ENCODE measurements at places on chromosomes 5 and 9. TPM values are rescaled to one million over a fixed set of nuclear protein-coding genes. Genes with fewer than 3 reads are reported as not detected.

- no peaks in the 10 kb centered on the region for H3K36me3 ChIP-seq
- H3K4me1 ChIP-seq, result no peaks in the 10 kb centered on the region
- H3K4me3 ChIP-seq, result no peak overlapping the region
- no peaks in the 10 kb centered on the region for H3K27me3 ChIP-seq
Measured at GRCh38 chr5:56207537-56207936, 25.6 kb downstream of the ANKRD55 start.

- H3K36me3 ChIP-seq, result no peaks in the 10 kb centered on the region
- DNase-seq, result no peak
- no peaks in the 10 kb centered on the region for H3K4me1 ChIP-seq
- H3K27me3 ChIP-seq, result no peaks in the 10 kb centered on the region
- no peak overlapping the region for H3K4me3 ChIP-seq
- no peak overlapping the region for H3K27ac ChIP-seq
Measured at GRCh38 chr9:106107716-106108115, 413.4 kb downstream of the TMEM38B start.

The KIAA1958 gene
- polyA plus RNA-seq, result 1.8 TPM

The CCL21 gene
- 16.6 TPM for polyA plus RNA-seq

GRCh38 chr9:87535817-87536539, 38.3 kb downstream of the DAPK1 start:
- DNase-seq, result peak; percentile 73
- H3K27me3 ChIP-seq, result no peaks in the 10 kb centered on the region
- H3K36me3 ChIP-seq, result peaks cover 20% of the 10 kb centered on the region
- H3K27ac ChIP-seq, result peak overlapping the region; percentile 84
- no peak overlapping the region for H3K4me3 ChIP-seq

GRCh38 chr9:35236692-35237091, 74.9 kb downstream of the UNC13B start:
- H3K36me3 ChIP-seq, result no peaks in the 10 kb centered on the region
- H3K27me3 ChIP-seq, result no peaks in the 10 kb centered on the region
- no peak overlapping the region for H3K4me3 ChIP-seq
- no peak overlapping the region for H3K27ac ChIP-seq

GRCh38 chr5:102807878-102808502, 52.9 kb downstream of the PAM start:
- no peak for DNase-seq
- H3K4me1 ChIP-seq, result no peaks in the 10 kb centered on the region
- no peak overlapping the region for H3K4me3 ChIP-seq
- no peaks in the 10 kb centered on the region for H3K36me3 ChIP-seq

GRCh38 chr9:73038613-73039012, 85.8 kb upstream of the ALDH1A1 start:
- H3K36me3 ChIP-seq, result no peaks in the 10 kb centered on the region
- H3K4me1 ChIP-seq, result no peaks in the 10 kb centered on the region
- no peak for DNase-seq
- H3K27me3 ChIP-seq, result no peaks in the 10 kb centered on the region
- no peak overlapping the region for H3K27ac ChIP-seq
- H3K4me3 ChIP-seq, result no peak overlapping the region

DNA sequence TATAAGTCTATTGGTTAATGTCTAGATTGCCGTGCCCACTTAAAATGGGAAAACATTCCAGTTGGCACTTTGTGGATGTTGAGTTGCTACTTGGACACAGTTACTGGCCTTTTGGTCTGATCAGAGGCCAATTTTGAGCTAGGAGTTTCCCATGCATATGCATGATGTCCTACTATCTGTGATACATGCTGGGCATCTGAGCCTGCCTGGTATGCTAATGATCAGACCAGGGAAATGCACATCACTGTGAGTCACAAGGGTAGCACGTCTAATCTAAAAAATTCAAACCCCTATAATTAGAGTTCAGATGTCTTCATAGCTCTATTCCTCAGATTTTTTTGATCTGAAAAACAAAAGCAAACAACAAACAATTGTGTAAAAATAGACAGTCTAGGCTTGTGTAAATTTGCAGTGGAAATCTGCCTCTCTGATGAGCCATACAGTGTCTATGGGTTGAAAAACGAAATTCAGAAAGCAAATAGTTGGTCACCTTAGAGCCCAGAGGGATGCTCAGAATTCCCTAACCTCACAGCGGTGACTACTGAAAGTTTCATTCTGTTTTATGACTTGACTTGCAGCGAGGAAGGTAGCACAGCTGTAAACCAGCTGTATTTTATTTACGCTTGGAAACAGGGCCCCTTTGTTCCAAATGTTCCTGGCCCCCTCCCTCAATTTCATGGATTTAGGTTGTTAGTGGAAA, 37.3 kb downstream of the PALM2AKAP2 start:
- H3K36me3 ChIP-seq, result no peaks in the 10 kb centered on the region
- H3K27me3 ChIP-seq, result peaks cover 3% of the 10 kb centered on the region
- no peaks in the 10 kb centered on the region for H3K4me1 ChIP-seq
- DNase-seq, result no peak
- no peak overlapping the region for H3K27ac ChIP-seq

DNA sequence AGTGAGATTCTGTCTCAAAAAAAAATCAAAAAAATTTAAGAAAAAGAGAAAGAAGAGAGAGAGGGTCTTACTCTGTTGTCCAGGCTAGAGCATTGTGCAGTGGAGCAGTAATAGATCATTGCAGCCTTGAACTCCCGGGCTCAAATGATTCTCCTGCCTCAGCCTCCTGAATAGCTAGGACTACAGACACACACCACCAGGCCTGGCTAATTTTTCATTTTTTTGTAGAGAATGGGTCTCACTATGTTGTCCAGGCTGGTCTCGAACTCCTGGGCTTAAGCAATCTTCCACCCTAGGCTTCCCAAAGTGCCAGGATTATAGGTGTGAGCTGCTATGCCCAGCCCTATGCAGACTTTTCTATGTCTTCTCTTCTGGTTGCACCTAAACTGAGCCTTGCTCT, 25.0 kb downstream of the RRAGA start:
- H3K36me3 ChIP-seq, result peaks cover 50% of the 10 kb centered on the region
- no peak for DNase-seq
- H3K4me1 ChIP-seq, result no peaks in the 10 kb centered on the region
- H3K27ac ChIP-seq, result no peak overlapping the region

DNA sequence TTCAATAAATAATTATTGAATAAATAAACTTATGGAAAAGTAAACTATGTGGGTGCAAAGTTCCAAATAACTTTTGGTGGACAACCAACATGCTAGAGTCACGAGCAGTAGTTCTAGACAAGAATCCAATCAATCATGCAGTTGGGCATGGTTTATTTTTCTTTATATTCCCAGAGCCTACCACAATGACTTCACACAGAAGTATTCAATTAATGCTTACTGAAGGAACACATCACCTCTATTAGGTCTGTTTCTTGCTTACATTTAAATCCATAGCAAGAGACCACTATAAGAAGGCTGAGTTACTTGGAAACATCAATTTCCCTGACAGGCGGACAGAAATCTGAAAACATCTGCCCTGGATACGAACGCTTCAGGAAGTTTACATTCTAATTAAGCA, 214.2 kb downstream of the TMEM232 start:
- H3K27me3 ChIP-seq, result no peaks in the 10 kb centered on the region
- no peak overlapping the region for H3K27ac ChIP-seq
- no peaks in the 10 kb centered on the region for H3K4me1 ChIP-seq
- H3K36me3 ChIP-seq, result no peaks in the 10 kb centered on the region
- H3K4me3 ChIP-seq, result no peak overlapping the region

DNA sequence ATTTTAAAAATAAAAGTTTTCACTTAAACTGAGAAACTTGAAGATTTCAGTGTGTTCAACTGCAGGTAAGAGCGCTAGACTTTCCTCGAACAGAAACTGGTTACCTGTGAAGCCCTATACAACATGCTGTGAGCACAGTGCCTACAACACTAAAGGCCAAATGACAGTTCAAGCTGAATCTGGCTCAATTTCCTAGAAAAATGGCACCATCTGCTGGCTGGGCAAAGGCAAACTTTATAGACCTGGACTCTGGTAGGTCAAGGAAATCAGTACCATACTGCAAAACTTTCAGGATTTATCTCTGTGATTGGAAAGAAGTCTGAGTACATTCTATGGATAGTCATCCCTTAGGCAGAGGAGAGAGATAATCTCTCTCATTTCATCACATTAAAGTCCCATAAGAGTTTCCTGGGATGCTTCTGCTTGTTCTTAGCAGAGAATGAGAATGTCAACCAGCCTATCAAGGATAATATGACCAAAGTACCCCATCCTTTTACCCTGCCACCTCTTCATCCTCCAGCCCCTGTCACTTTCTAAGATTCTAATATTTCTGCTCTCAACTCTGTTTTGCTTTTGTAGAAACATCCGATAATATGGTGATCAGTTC, 31.8 kb upstream of the FOXB2 start:
- no peaks in the 10 kb centered on the region for H3K27me3 ChIP-seq
- DNase-seq, result peak; percentile 10
- no peaks in the 10 kb centered on the region for H3K36me3 ChIP-seq
- H3K4me3 ChIP-seq, result no peak overlapping the region
- no peaks in the 10 kb centered on the region for H3K4me1 ChIP-seq
- H3K27ac ChIP-seq, result no peak overlapping the region

DNA sequence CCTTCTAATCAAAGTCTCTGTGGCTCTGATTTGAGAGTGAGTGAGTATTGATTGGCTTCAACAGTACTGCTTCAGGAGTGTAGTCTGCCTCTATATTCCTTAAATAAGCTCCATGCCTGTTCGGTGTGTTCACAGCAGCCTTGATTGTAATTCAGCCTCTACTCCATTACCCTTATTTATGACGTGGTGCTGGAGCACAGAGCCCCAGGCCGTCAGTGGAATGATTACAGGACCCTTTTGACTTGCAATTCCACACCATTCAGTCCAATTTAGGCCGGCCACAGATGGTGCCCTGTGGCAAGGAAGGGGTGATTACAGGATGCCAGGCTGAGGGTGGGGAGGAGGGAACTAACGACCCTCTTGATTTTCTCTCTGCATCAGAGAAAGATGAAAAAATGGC, 110.3 kb downstream of the ASTN2 start:
- no peaks in the 10 kb centered on the region for H3K4me1 ChIP-seq
- DNase-seq, result no peak
- no peaks in the 10 kb centered on the region for H3K27me3 ChIP-seq
- H3K27ac ChIP-seq, result no peak overlapping the region

DNA sequence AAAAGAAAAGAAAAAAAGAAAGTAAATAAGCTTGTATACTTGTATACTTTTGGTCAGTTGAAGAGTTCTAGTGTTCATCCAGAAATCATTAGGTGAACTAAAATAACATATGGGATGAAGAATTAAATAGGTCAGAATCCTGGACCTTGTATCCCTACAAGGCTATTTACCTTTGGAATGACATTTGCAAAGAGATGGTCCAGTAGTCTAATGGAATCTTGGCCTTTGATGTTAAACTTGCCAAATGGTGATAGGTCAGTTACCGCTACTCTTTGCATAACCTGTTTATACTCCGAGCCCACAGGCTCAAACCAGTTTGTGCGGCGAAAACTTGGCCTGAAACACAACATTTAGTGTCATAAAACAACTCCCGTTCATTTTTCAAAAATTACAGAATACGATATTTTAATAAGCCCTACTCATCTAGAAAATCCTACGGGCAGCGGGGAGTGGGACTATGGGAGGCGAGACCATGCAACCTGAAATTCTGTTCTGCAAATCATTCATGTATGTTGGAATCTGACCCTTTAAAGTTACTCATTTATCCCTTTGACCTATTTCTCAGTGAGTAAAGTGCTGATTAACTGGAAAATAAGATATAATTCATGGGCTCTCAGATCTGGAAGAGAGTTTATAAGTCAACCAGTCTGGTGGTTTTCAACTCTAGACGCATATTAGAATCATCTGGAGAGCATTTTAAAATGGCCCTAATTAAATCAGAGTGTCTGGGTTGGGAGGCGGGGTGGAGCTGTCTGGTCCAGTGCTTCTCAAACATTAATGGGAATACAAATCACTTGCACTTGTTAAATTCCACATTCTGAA, 38.6 kb downstream of the DMGDH start:
- no peak for DNase-seq
- no peaks in the 10 kb centered on the region for H3K27me3 ChIP-seq
- H3K36me3 ChIP-seq, result no peaks in the 10 kb centered on the region
- H3K4me1 ChIP-seq, result no peaks in the 10 kb centered on the region
- H3K27ac ChIP-seq, result no peak overlapping the region

The DNAI1 gene
- polyA plus RNA-seq, result 0.75 TPM

The GALNT12 gene
- 7.3 TPM for polyA plus RNA-seq

- no peaks in the 10 kb centered on the region for H3K36me3 ChIP-seq
- no peak for DNase-seq
- peaks cover 99% of the 10 kb centered on the region for H3K27me3 ChIP-seq
- H3K27ac ChIP-seq, result no peak overlapping the region
- H3K4me3 ChIP-seq, result no peak overlapping the region
Measured at GRCh38 chr5:93590493-93590892, 7.5 kb downstream of the NR2F1 start.

DNA sequence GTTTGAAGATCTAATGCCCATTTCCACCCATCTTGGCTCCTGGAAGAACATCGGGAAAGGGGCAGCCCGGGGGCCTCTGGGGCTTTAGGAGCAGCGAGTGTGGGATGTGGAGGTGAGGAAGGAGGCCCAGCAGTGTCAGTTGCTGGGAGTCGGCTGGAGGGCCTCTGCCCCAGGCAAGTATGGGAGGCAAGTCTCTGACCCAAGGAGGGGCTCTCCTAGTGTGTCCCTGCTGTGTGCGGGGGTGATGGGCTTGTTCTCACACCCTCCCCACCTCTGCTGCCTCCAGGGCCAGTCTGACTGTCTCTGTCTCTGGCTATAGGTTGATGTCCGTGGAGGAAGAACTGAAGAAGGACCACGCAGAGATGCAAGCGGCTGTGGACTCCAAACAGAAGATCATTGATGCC, 129.7 kb downstream of the DAB2IP start:
- H3K4me1 ChIP-seq, result peaks cover 60% of the 10 kb centered on the region
- no peak overlapping the region for H3K27ac ChIP-seq
- DNase-seq, result no peak
- H3K4me3 ChIP-seq, result no peak overlapping the region

- no peak overlapping the region for H3K4me3 ChIP-seq
- H3K27me3 ChIP-seq, result no peaks in the 10 kb centered on the region
- DNase-seq, result no peak
- H3K27ac ChIP-seq, result no peak overlapping the region
Measured at GRCh38 chr5:171938358-171938757, 68.1 kb downstream of the FBXW11 start.

The IRX1 gene
- 0.07 TPM for polyA plus RNA-seq

The FOXD4 gene
- 0.82 TPM for polyA plus RNA-seq

- no peaks in the 10 kb centered on the region for H3K4me1 ChIP-seq
- H3K27ac ChIP-seq, result no peak overlapping the region
- no peak overlapping the region for H3K4me3 ChIP-seq
- no peaks in the 10 kb centered on the region for H3K36me3 ChIP-seq
- H3K27me3 ChIP-seq, result no peaks in the 10 kb centered on the region
- no peak for DNase-seq
Measured at GRCh38 chr5:7680260-7680659, 170.7 kb downstream of the CFAP90 start.

The ZNF474 gene
- 0.50 TPM for polyA plus RNA-seq
